BE2C (cell line): ENCODE measurements at places on chromosomes 6 and 20.

GRCh38 chr20:11001764-11002540, 328.2 kb upstream of the JAG1 start:
- DNase-seq = no peak

GRCh38 chr6:14671261-14671681, 553.7 kb downstream of the CD83 start:
- no peak for DNase-seq

DNA sequence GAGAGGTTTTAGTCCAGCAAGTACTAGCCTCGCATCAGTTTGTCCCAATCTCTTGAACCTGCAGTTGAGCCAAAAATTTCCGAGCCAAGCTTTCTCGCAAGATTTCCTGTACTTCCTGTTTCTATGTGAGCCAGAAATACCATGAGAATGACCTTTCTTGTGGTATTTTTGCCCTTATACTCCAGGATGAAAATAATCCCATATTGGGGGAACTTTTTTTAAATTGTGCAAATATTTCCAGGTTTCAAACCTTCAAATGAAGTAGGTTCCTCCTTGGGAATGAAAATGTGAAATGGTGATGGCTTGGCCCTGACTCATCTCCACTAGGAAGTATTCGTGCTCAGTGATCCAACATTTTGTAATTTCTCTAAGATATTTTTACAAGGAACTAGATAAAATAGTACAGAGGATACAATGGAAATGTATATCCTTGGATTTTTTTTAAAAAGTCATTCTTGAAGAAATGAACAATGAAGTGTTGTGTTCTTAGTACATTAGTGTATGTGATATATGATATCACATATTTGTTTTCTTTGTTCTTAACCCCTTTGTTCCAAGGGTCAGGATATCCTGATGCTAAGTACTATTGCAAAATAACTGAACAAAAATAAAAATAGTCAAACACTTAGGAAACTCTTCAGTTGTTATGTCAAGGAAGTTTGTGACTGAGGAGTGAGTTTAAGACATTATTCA, 184.0 kb downstream of the PDE7B start:
- DNase-seq = no peak

GRCh38 chr6:25196464-25196863, 82.7 kb upstream of the CARMIL1 start:
- DNase-seq = no peak

DNA sequence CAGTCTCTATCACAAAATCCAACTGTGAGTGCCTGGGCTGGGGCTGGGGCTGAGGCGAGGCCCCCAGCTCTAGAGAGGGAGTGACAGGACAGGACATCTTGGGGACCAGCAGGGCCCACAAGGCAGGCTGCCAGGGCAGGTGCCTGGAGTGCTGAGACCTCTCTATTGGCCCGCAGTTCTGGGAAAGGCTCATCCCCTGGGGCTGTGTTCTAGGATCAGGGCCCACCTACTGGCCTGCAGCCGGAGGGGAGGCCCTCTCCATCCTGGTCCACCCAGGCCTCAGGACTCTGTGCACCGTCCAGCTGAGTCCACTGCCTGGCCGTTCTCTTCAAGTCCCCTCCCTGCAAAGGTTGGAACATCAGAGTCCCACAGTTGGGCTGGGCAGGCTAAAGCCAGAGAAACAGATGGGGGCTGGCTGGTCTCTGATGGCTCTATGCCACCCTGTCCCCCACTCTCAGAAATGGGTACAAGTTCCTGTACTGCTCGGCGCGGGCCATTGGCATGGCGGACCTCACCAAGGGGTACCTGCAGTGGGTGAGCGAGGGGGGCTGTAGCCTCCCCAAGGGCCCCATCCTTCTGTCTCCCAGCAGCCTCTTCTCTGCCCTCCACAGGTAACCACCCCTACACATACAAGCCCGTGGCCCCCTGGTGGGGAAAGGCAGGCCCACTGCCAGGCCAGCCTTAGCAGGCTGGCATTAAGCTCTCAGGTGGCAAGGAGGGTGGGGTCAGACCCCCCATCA, 9.0 kb downstream of the EMILIN3 start:
- DNase-seq = no peak
